ENCODE measurements at places on chromosomes 16 and 17. TPM values are rescaled to one million over a fixed set of nuclear protein-coding genes. Genes with fewer than 3 reads are reported as not detected.

HNF1B gene
- total RNA-seq: 37.6 TPM

DNA sequence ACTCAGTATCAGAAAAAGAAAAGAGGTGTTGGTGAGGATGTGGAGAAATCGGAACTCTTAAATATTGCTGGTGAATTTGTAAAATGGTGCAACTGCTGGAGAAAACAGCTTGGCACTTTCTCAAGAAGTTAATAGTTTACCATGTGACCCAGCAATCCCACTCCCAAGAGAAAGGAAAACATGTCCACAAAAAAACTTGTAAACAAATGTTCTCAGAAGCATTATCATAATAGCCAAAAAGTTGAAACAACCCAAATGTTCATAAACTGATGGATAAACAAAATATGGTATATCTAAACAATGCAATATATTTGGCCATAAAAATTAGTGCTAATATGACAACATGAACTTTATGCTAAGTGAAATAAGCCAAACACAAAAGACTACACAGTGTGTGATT, 2.6 kb upstream of the MAPK7 start:
- peaks cover 16% of the 10 kb centered on the region for H3K4me1 ChIP-seq
- no peak overlapping the region for H3K27ac ChIP-seq
- no peak overlapping the region for H3K4me3 ChIP-seq
- DNase-seq: no peak
- H3K27me3 ChIP-seq: no peaks in the 10 kb centered on the region
- H3K36me3 ChIP-seq: no peaks in the 10 kb centered on the region

KRT17 gene
- 4.4 TPM for total RNA-seq

- H3K4me1 ChIP-seq: no peaks in the 10 kb centered on the region
- no peak for DNase-seq
- no peak overlapping the region for H3K4me3 ChIP-seq
Measured at GRCh38 chr17:42508426-42509165, 27.4 kb upstream of the NAGLU start.

- H3K27ac ChIP-seq: no peak overlapping the region
- DNase-seq: no peak
- no peaks in the 10 kb centered on the region for H3K36me3 ChIP-seq
- no peaks in the 10 kb centered on the region for H3K4me1 ChIP-seq
- no peak overlapping the region for H3K4me3 ChIP-seq
Measured at GRCh38 chr17:33929181-33929724, 325.8 kb upstream of the CCL2 start.

GRCh38 chr16:10752843-10753523, 9.3 kb downstream of the NUBP1 start:
- H3K36me3 ChIP-seq: peaks cover 15% of the 10 kb centered on the region
- H3K27ac ChIP-seq: no peak overlapping the region
- H3K4me1 ChIP-seq: no peaks in the 10 kb centered on the region
- H3K4me3 ChIP-seq: no peak overlapping the region
- DNase-seq: peak; percentile 82
- no peaks in the 10 kb centered on the region for H3K27me3 ChIP-seq

DNA sequence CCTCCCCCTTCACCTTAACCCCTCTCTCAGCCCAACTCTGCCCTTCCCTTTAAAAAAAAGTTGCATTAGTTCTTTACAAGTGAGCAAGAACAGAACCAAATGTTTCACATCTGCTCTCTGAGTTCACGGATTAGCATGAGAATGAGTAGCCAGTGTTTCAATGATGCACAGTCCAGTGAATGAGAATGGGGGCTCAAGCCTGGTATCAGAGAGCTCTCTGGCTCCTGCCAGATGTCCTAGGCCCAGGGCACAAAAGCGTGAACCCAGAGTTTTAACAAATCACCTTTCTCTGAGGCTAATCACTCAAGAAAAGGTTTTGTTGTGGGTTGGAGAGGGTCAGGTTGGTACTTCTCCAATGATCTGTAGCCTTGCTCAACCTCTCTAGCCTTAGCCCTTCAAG, 41.5 kb upstream of the HS3ST3A1 start:
- peaks cover 3% of the 10 kb centered on the region for H3K4me1 ChIP-seq
- no peak for DNase-seq
- no peaks in the 10 kb centered on the region for H3K27me3 ChIP-seq
- H3K36me3 ChIP-seq: no peaks in the 10 kb centered on the region
- no peak overlapping the region for H3K4me3 ChIP-seq

GRCh38 chr16:76732894-76733293, 455.7 kb downstream of the CNTNAP4 start:
- no peak overlapping the region for H3K27ac ChIP-seq
- no peaks in the 10 kb centered on the region for H3K36me3 ChIP-seq
- no peaks in the 10 kb centered on the region for H3K4me1 ChIP-seq
- H3K4me3 ChIP-seq: no peak overlapping the region
- no peak for DNase-seq

MYH8 gene
- total RNA-seq: not detected

DNA sequence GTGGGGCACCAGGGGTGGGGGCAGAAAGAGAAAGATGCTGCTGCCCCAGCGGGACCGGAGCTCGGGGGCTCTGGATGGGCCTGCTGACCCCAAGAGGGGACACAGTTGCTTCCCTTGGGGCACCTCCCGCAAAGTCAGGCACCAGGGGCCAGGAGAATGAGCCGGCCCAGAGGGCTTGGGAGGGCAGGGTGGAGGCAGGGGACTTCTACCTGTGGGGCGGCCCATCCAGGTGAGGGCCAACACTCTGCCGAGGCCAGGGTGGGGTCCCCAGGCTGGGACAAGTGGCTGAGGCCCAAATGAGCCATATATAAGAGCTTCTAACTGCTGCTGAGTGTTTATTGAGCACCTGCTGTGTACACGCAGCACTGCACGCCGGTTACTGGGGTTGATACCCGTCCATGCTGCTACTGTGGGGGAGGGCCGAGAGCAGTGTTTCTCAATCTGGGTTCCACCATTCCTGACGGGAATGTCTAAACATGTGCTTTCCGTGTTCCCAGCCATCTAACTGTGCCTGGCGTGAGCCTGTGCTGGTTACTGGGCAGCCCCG, 211.7 kb upstream of the GSE1 start:
- no peak overlapping the region for H3K4me3 ChIP-seq
- no peaks in the 10 kb centered on the region for H3K4me1 ChIP-seq
- no peaks in the 10 kb centered on the region for H3K36me3 ChIP-seq
- no peak for DNase-seq
- no peaks in the 10 kb centered on the region for H3K27me3 ChIP-seq
- no peak overlapping the region for H3K27ac ChIP-seq

GRCh38 chr17:1762233-1762900, 507 bp downstream of the SERPINF1 start:
- no peaks in the 10 kb centered on the region for H3K36me3 ChIP-seq
- peak overlapping the region; percentile 12 for H3K27ac ChIP-seq
- H3K27me3 ChIP-seq: no peaks in the 10 kb centered on the region
- DNase-seq: no peak
- H3K4me1 ChIP-seq: peaks cover 22% of the 10 kb centered on the region

DNA sequence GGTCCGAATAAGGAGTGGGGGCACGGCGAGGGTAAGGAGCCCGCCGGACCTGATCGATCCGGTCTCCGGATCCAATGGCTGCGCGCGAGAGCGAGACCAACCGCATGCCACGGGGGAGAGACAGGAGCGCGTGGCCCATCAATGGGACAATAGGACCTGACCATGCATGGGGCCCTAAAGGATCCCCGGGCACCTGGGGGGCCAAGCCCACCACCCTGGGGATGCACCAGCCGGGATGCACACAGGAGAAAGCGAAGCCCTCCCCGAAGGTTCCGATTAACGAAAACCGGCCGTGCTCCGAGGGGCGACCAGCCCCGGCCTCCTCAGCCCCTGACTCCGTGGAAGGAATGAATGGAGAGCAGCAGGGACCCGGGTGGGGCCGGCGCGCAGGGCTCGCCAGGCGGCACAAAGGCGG, 525 bp downstream of the JPT1 start:
- H3K27ac ChIP-seq: peak overlapping the region; percentile 81
- no peak for DNase-seq
- H3K4me3 ChIP-seq: peak overlapping the region; percentile 44
- peaks cover 16% of the 10 kb centered on the region for H3K4me1 ChIP-seq
- H3K27me3 ChIP-seq: no peaks in the 10 kb centered on the region
- H3K36me3 ChIP-seq: no peaks in the 10 kb centered on the region

DNA sequence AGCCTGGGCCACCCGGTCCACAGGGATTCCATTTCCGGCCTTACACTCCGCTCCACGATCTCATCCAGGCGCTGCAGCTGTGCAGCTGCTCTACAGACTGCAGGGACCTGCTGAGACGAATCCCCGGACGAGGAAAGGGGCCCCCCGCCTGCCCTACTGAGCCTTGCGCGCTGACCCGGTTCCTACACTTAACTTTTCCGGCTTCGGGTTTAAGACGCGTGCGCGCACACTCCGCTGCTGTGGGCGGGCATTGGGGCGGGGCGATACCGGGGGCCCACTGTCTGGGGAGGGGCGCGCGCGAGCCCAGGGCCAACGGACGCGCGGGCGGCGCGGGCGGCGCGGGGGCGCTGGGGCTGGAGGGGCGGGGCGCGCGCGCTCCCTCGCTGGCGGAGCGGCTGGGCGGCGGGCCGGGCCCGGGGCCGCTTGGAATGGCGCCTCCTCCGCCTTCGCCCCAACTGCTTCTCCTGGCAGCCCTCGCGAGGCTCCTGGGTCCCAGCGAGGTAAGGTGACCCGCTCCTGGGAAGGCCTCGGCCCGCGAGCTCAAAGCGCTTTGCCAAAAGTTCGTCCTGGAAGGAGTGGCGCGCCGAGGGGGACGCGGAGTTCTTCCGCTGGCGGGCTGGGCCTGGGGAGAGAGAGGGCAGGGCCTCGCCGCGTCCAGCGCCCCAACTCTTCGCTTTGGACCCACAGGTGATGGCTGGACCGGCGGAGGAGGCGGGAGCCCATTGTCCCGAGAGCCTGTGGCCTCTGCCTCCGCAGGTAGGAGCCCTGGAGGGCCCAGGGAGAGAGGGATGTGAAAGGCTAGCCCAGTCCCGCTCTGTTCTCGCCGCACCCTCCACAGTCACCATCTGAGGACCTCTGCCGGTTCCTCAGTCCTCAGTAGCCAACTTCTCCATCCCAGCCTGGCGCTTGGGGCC, at the start of gene TP53I13:
TP53I13 (plus strand) TSS at position 371 of the 914 bp plus-strand sequence; CDS start at position 429, 58 bp downstream.
- peak; percentile 89 for DNase-seq
- H3K4me1 ChIP-seq: peaks cover 66% of the 10 kb centered on the region
- H3K27me3 ChIP-seq: no peaks in the 10 kb centered on the region

DNA sequence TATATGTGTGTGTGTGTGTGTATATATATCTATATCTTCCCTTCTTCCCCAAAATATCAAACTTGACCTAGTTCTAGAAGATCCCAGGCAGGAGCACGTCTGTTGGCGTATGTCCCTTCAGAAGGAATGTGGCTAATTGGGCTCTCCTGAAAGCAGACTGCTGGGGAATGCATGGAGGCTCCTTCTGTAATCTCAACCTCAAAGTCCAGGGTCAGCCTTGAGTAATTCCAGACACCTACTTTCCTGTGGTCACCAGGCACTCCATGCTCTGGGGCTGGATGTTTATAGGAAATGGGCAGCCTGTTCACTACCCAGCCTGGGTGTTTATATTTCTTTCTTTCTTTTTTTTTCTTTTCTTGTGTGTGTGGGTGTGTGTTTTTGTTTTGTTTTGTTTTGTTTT, 13.4 kb downstream of the BCO1 start:
- H3K4me1 ChIP-seq: no peaks in the 10 kb centered on the region
- peak; percentile 32 for DNase-seq
- no peak overlapping the region for H3K27ac ChIP-seq
- H3K4me3 ChIP-seq: no peak overlapping the region

GRCh38 chr16:48822431-48822830, 212.5 kb upstream of the N4BP1 start:
- no peaks in the 10 kb centered on the region for H3K27me3 ChIP-seq
- no peaks in the 10 kb centered on the region for H3K36me3 ChIP-seq
- H3K27ac ChIP-seq: no peak overlapping the region
- DNase-seq: no peak
- H3K4me3 ChIP-seq: no peak overlapping the region
- H3K4me1 ChIP-seq: no peaks in the 10 kb centered on the region

KIF18B gene
- total RNA-seq: 0.26 TPM

ATP2A3 gene
- 43.8 TPM for total RNA-seq

GRCh38 chr17:51435171-51435552, 174.8 kb downstream of the UTP18 start:
- no peaks in the 10 kb centered on the region for H3K27me3 ChIP-seq
- no peak overlapping the region for H3K4me3 ChIP-seq
- no peak overlapping the region for H3K27ac ChIP-seq
- no peaks in the 10 kb centered on the region for H3K36me3 ChIP-seq
- DNase-seq: no peak

ICAM2 gene
- 16.2 TPM for total RNA-seq

GRCh38 chr17:2780256-2780655, 16.0 kb upstream of the RAP1GAP2 start:
- no peak overlapping the region for H3K27ac ChIP-seq
- no peak for DNase-seq
- no peak overlapping the region for H3K4me3 ChIP-seq
- peaks cover 10% of the 10 kb centered on the region for H3K4me1 ChIP-seq
- H3K36me3 ChIP-seq: no peaks in the 10 kb centered on the region

KRTAP2-2 gene
- not detected for total RNA-seq

- no peaks in the 10 kb centered on the region for H3K27me3 ChIP-seq
- no peak overlapping the region for H3K27ac ChIP-seq
- H3K36me3 ChIP-seq: no peaks in the 10 kb centered on the region
- H3K4me1 ChIP-seq: peaks cover 29% of the 10 kb centered on the region
Measured at GRCh38 chr16:74580833-74581232, 26.1 kb downstream of the GLG1 start.

CCT6B gene
- total RNA-seq: 1.8 TPM

DNA sequence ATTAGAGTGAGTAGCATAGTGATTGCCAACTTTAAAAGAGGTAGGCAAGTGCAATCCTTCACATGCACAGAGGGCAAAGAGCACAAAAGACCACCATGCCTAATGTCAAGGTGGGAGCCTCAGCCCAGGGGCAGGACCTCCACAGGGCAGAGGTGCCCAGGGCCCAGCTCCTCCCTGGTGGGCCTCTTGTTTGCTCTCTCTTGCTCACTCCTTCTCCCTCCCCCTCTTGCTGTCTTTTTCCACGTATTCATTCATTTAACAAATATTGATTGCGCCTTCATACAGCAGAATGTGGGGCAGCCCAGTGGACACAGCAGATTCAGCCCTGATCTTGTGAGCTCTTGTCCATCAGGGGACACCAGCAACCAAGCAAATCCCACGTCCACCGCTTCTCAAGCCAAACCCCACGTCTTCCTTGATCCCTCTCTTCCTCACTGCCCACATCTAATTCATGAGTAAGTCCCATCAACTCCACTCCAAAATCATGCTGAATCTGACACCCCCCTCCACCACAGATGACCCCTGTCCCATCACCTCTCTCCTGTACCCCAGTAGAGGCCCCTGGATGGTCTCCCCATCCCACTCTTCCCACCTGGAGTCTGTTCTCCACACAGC, 44.1 kb upstream of the RPL38 start:
- H3K4me1 ChIP-seq: no peaks in the 10 kb centered on the region
- no peaks in the 10 kb centered on the region for H3K27me3 ChIP-seq
- DNase-seq: no peak
- H3K4me3 ChIP-seq: no peak overlapping the region
- H3K36me3 ChIP-seq: no peaks in the 10 kb centered on the region
- H3K27ac ChIP-seq: no peak overlapping the region

ZNF267 gene
- 11.5 TPM for total RNA-seq
